ENCODE measurements at places on chromosomes 1 and 21.

DNA sequence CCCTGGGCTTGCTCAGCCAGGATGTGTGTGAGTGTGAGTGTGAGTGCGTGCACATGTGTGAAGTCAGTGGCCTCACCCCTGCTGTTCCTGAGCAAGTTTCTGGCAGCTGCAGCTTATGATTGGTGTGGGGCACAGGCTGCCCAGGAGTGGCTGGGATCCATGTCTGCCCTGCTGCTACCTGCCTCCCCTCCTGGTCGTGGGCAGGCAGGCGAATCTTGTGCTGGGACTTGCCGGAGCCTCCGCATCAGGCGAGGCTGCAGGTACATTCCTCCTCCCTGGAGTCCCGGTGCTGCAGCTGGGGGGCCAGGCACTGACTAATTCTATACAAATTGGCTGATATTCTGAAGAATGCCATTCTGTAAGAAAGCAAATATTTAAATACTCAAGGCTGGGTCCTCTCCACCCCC lies 85.6 kb upstream of the WNT4 start:
- DNase-seq: no peak

GRCh38 chr21:35900539-35900938 lies 159.8 kb downstream of the SETD4 start:
- no peak for DNase-seq

GRCh38 chr1:19179597-19180264 lies 30.3 kb downstream of the UBR4 start:
- DNase-seq: peak; percentile 41

DNA sequence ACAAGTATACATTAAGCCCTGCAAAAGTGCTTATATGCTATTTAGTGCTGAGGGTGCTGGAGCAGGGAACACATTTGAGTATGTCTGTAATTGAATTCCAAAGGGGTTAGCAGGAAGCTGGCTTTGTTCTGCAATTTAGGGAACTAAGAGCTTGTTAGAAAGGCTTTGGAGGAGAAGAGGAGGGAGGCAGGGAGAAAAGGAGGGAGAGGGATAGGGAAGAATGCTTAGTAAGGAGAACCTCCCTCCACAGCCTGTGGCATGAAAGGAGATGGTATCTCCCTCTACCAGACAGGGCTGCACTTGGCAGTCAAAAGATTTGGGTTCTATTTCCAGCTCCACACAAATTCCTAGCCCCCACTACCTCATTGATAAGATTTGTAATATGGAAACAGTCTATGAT lies 217.8 kb downstream of the DAB1 start:
- no peak for DNase-seq

DNA sequence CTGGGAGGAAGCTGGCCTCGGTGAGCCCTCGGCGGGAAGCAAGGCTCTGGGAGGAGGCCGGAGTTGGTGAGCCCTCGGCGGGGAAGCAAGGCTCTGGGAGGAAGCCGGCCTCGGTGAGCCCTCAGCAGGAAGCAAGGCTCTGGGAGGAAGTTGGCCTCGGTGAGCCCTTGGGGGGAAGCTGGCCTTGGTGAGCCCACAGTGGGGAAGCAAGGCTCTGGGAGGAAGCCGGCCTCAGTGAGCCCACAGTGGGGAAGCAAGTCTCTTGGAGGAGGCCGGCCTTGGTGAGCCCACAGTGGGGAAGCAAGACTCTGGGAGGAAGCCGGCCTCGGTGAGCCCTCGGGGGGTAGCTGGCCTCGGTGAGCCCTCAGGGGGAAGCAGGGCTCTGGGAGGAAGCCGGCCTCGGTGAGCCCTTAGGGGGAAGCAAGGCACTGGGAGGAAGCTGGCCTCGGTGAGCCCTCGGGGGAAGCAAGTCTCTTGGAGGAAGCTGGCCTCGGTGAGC lies 36.0 kb downstream of the KRTAP10-1 start:
- no peak for DNase-seq

- no peak for DNase-seq
Observed at GRCh38 chr1:202856014-202856413, 32.9 kb downstream of the RABIF start.

- DNase-seq: no peak
Observed at GRCh38 chr1:41914516-41914915, 4.2 kb downstream of the HIVEP3 start.

GRCh38 chr1:117638141-117638540 lies 32.3 kb downstream of the TENT5C start:
- no peak for DNase-seq

GRCh38 chr1:212315184-212315583 lies 30.0 kb downstream of the PPP2R5A start:
- no peak for DNase-seq

GRCh38 chr1:158978730-158979129 lies 31.0 kb upstream of the IFI16 start:
- DNase-seq: no peak

DNA sequence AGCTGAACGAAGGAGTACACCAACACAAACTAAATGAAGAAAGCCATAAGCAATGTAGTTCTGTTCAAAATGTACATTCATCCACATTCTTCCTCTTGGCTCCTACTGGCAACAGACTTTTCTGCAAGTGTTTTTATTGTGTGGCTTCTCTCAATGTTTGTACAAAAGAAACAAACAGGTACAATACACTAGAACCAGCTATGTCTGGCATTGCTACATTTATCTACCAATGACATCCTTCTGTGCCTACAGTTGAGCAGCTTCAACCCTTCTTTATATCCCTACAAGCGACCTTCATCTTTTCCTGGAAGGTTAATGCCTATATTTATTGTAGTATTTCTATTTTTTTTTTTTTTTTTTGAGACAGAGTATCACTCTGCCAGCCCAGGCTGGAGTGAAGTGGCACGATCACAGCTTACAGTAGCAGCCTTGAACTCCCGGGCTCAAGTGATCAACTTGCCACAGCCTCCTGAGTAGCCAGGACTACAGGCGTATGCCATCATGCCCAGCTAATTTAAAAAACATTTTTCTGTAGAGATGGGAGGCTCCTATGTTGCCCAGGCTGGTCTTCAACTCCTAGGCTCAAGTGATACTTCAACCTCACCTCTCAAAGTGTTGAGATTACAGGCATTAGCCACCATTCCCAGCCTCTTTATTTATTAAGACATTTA lies 89.3 kb downstream of the ASH1L start:
- DNase-seq: no peak

- DNase-seq: peak; percentile 82
Observed at GRCh38 chr1:24558902-24559791, 3.3 kb downstream of the NCMAP start.

- no peak for DNase-seq
Observed at GRCh38 chr1:177907000-177907399, 62.9 kb downstream of the SEC16B start.

DNA sequence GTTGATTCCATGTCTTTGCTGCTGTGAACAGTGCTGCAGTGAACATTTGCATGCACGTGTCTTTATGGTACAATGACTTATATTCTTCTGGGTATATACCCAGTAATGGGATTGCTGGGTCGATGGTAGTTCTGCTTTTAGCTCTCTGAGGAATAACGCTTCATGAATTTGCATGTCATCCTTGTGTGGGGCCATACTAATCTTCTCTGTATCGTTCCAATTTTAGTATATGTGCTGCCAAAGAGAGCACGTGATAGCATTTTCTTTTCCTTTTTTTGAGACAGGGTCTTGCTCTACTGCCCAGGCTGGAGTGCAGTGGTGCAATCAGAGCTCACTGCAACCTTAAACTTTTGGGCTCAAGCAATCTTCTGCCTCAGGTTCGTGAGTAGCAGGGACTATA lies 24.9 kb upstream of the MAP1LC3C start:
- no peak for DNase-seq

DNA sequence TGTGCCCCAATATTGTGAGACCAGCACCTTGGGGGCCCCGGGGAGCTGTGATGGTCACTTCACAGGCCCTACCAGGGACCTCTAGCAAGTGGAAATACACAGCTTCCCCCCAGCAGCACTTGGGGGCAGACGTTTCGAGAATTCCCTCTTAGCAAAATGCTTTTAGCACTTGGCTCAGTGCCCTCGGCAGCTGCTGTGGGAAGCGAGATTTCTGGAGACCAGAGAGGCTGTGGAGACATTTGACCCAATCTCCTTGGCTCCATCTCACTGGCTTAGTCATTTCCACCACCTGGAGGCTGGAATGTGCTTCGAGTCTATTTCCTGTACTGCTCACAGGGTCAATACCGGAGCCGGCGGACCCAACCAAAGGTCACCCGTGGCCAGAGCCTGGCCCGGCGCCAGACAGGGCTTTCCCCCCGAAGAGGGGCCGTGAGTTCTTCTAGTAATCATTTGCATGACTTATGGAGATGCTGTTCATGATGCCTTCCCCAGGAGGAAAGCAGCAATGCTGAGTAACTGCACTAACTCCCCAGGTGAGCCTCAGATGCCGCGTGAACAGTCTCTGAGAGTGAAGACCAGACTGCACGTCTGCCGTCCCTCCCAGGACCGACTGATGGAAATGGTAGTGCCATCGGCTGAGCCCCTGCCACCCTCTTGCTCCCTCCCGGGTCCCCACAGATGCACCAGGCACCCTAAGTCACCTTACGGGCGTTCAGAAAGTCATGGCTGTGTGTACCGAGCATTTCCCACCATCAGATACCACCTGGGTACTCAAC lies 4.4 kb upstream of the C2CD2 start:
- peak; percentile 98 for DNase-seq

DNA sequence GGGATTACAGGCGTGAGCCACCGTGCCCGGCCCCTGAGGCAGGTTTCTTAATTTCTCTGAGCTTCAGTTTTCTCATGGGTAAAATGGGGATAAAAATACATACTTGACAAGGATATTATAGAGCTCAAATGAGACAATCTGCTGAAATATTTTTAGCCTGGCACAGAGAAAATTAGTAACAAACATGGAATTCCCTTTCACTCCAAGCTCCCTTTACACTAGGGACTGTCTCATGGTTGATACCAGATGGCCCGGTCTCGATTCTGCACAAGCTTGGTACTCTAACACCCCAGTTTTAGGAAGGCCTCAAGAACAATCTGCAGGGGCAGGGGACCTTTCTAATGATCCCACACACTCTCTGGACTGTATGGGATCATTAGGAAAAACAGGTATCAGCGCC lies 671.7 kb downstream of the SMYD3 start:
- DNase-seq: no peak

GRCh38 chr1:157438613-157439012 lies 113.7 kb downstream of the FCRL5 start:
- DNase-seq: no peak

DNA sequence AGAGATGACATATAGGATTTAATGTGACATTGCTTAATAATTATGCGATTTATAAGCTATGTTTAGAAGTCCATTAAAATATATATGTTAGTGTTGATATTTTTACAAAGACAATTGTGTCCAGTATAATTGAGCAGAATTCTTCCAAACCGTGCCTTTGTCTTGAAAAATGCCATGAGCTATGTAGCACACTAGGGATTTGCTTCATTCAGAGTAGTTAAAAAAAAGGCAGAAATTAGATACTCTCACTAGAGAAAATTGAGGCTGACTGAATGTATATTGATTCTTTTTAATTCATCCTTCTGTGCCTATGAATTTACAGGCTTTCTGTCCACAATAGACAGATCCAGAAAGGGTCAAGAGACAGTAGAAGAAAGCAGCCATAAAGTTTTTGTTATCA lies 429.0 kb downstream of the NEGR1 start:
- no peak for DNase-seq

GRCh38 chr1:193085263-193085662 lies 20.0 kb downstream of the GLRX2 start:
- no peak for DNase-seq

- no peak for DNase-seq
Observed at GRCh38 chr1:36390411-36390810, 4.7 kb upstream of the STK40 start.

GRCh38 chr21:41839387-41840000 lies 39.6 kb downstream of the PRDM15 start:
- DNase-seq: no peak

DNA sequence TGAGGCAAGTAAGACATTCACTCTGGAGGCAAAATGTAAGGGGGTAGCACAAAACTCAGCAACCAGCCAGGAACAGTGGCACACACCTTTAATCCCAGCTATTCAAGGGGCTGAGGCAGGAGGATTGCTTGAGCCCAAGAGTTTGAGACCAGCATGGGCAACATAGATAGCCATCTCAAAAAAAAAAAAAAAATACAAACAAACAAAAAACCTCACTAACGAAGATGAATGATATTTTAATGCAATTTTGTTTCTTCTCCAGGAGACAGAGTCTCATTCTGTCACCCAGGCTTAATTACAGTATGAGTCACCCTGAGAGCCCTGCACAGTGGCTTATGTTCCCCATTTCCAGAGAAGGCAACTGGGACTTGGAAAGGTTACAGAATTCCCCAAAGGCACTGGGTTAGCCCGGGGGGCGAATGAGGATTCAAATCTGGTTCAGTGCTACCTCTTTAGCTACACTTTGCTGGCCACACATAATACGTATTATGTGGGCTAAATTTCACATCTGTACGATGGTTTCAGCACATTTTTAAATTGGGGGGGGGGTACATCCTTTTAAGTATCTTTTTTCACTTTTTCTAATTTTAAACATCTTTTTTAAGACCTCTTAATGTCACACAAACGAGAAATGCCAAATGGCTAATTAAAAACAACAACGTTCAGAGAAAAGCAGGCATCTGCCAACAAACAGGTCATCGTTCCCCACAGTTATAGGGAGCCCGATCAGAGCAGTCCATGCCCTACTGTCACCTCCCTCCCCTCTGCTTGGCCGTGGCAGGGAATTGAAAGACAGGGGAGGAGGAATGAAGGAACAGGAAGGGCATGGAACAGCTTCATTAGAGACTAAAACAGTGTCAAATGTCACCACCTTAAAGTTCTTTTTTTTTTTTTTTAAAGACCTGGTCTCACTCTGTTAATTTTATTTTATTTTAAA lies 3.5 kb downstream of the CELA2A start:
- DNase-seq: no peak

GRCh38 chr1:109530457-109531087 lies 9.1 kb upstream of the GPR61 start:
- DNase-seq: no peak
